ENCODE measurements at places on chromosomes 13 and 19.

DNA sequence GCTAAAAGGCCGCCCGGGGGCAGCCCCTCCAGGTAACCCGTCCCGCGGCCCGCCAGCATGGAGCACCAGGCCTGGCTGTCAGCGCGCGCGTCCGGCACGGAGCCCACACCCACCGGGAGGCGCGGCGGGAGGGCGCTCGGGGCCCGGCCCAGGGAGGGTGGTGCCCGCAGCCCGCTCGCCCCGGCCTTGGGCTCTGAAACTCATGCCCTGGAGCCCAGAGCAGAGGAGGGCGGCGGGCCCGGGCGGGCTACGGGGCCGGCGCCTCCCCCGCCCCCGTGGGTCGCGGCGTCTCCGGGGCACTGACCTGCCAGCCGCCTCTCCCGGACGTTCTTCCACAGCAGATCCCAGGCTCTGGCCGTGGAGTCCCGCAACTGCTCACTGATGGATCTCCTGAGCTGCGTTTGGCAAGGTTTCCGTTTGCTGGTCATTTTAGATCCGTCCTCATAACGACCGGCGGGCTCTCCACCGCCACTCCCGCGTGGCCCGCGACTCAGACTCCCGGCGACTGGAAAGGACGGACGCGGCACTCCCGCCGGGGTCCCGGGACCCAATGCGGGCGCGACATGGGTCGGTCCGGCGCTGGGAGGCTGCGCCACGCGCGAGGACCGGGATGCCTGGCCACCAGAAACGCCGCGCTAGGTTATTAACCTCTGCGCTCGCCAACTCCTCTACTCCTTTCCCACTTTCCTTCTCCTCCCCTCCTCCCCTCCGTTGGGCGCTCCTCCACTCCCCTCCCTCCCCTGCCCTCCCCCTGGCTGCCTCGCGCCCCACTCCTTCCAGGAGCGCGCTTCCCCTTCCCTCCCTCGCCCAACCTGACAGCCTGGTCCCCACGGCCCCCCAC is 64.7 kb upstream of the STARD13 start:
- no peak for DNase-seq

- DNase-seq, result no peak
Measured at GRCh38 chr13:111278743-111279652, 41.4 kb upstream of the TEX29 start.

GRCh38 chr13:43996221-43996620 is 116.5 kb downstream of the LACC1 start:
- DNase-seq, result no peak

GRCh38 chr13:20526664-20527063 is 1.0 kb upstream of the CRYL1 start:
- DNase-seq, result no peak

DNA sequence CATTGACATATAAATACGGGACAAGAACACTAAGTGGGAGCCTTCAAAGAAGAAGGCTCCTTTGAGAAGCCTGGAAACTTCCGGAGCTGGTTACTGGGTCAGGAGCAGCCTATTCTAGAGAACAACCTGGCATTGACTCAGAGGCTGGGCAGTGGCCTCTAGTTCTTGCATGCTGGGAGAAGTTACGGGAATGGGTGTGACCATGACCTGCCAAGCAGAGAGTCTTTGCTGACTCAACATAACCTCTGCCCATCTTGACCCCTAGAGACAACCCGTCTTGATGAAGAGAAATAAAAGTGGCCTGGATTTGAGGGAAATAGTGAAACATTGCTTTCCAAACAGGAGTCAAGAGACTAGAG is 21.0 kb downstream of the STARD13 start:
- DNase-seq, result no peak

- no peak for DNase-seq
Measured at GRCh38 chr19:29380581-29380980, 145.2 kb upstream of the VSTM2B start.

DNA sequence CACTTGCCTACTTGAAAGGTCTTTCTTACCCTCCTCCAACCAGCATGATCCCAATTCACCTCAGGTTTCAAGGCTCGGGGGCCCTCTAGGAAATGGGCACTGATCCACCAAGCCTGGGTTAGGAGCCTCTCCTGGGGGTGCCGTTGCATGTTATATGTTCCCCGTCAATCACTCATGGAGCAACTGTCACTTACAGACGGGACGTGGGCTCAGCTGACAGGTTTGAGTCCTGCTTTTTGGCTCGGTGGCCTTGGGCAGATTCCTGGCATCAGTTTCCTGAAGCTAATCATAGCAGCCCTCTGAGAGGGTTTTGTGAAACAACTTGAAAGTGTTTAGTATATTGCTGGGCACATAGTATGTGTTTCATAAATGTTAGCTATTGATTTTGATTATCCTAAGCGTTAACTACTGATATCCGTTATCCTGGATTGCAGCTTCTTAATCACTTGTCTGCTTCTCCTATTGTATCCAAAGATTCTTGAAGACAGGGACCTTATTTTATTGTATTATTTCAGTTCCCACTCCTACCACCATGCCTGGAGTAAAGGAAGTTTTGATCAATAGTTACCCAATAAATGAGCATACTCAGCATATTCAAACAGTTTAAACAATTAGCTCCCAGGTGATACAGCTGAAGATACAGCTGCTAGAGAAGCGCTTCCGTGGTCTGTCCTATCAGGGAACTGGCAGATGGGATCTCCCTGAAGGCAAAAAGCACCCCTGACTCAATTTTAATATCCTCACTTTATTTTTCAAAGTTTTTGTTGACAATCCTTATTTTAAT is 57.9 kb downstream of the RFC3 start:
- DNase-seq, result no peak

DNA sequence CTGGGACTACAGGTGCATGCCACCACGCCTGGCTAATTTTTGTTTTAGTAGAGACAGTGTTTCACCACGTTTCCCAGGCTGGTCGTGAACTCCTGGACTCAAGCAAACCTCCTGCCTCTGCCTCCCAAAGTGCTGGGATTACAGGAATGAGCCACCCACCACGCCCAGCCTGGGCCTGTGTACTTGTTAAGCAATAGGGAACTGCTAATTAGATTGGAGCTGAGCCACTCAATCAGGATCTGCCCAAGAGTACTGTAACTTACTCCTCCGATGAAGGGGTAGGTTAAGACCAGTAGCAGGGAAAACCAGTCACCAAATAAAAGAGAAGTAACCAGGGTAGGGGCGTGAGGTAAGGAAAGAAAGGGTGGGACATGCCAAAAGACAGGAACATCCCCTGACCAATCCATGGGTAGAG is 2.3 kb downstream of the DDX39A start:
- no peak for DNase-seq

GRCh38 chr13:30569901-30570576 is 47.7 kb upstream of the USPL1 start:
- peak; percentile 43 for DNase-seq

DNA sequence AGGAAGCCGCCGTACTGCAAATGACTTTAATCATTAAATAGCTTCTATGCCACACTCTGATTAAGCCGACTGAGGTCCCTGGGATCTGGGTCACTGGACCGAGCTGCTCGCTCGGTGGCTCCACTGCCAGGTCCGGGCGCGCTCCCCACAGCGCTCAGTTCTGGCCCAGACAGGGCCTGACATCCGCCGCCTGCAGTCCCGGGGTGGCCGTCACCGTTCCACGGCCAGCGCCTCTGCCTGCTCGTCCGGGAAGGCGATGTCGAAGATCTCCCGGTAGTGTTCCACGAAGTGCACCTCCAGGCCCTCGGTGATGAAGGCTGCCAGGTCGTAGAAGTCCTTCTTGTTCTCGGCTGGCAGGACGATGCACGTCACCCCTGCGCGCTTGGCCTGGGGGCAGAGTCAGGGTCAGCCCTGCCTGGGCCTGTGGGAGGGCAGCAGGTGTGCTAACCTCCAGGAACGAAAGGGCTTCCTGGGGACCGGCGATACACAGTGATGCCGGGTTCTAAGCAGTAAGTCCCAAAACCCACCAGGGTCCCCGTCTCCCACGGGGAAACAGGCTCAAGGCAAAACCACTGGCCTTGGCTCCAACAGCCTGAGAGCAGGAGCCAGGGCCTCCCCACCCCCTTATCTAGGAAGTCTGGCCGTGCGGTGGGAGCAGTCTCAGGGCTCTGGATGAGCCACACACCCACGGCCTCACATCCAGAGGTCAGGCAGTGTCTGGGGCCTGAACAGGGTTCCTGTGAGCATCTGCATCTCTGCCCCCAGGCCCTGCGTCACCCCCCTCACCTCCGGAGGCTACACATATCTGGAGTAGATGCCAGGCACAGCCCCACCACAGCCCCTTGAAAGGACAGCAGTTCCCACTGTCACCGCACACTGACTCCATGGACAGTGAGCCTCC is 2.0 kb downstream of the RPL36 start:
- DNase-seq, result no peak

All from hypothalamus (tissue), 51 donors.